Endothelial cell (in vitro differentiated cells): ENCODE measurements at places on chromosomes 5 and 9. TPM values are rescaled to one million over a fixed set of nuclear protein-coding genes. Genes with fewer than 3 reads are reported as not detected.

DNA sequence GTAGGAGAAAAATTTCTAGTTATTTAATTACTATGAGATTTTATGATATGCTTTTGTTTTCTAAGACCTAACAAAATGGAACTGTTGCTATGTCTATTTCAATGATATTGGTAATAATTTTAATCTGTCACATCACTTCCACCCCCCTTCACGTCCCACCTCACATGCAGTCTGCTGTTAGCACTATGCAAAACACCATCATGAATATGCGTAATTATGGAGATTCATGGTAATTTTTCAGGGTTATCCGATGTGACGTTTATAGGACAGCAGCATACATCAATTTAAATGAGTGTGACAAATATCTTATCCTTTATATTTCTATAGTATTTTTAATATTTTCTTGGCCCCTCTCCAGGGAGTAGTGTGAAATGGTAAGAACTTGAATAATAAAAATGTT, 283.8 kb upstream of the TMEM161B start:
- DNase-seq: no peak

DNA sequence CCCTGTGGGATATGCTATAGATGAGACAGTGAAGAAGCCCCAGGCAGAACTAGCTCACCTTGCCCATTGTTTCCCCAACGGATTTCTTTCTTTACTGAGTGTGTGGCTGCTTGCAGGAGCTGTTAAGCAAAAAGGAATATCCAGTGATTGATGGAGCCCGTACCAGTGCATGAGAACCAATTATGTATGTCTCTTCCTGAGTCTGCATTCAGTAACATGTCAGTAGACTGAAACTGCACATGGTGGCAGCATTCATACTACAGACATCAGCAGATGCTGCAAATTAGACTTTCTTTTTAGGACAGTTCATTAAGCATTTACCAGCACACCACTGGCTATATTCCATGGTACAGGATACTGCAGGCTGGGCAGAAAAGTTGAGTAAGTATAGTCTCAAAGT, 90.3 kb upstream of the PLCXD3 start:
- no peak for DNase-seq

Gene DPP7
- 6.1 TPM for total RNA-seq

Gene ZFR
- 72.9 TPM for total RNA-seq
